Skeletal muscle tissue (tissue), 5 donors: ENCODE measurements at places on chromosomes 12 and 14. TPM values are rescaled to one million over a fixed set of nuclear protein-coding genes. Genes with fewer than 3 reads are reported as not detected.

The EPYC gene
- total RNA-seq = 0.52 TPM

The CCDC196 gene
- total RNA-seq = not detected

The REM2 gene
- under 0.01 TPM for total RNA-seq

The CLEC9A gene
- not detected for total RNA-seq

The TMEM179 gene
- 1.0 TPM for total RNA-seq

The CLEC4E gene
- not detected for total RNA-seq

The CD163 gene
- 23.0 TPM for total RNA-seq

The ZC2HC1C gene
- total RNA-seq = under 0.01 TPM

The INTS13 gene
- total RNA-seq = 23.0 TPM

The CNTN1 gene
- 27.1 TPM for total RNA-seq

The ANAPC7 gene
- 38.6 TPM for total RNA-seq

The TMEM30B gene
- 1.6 TPM for total RNA-seq

The SLC5A8 gene
- under 0.01 TPM for total RNA-seq

The CAPS2 gene
- 6.8 TPM for total RNA-seq

The PELI2 gene
- total RNA-seq = 7.8 TPM

The GALNT16 gene
- 8.4 TPM for total RNA-seq

The KRT6B gene
- total RNA-seq = not detected

The ADSS1 gene
- total RNA-seq = 89.8 TPM

The PLEKHG7 gene
- 0.52 TPM for total RNA-seq

The C3AR1 gene
- total RNA-seq = 7.8 TPM

The PTHLH gene
- 0.52 TPM for total RNA-seq

The AHNAK2 gene
- total RNA-seq = 11.5 TPM

The SIX6 gene
- not detected for total RNA-seq

The SLC17A8 gene
- under 0.01 TPM for total RNA-seq

The RILPL2 gene
- 1.0 TPM for total RNA-seq

The SLC35F4 gene
- total RNA-seq = not detected

The AQP2 gene
- total RNA-seq = not detected

The FAR2 gene
- 12.5 TPM for total RNA-seq

The AMIGO2 gene
- 1.6 TPM for total RNA-seq

The CABP1 gene
- 0.52 TPM for total RNA-seq

The CCDC38 gene
- total RNA-seq = not detected

The IFI27 gene
- total RNA-seq = 1.6 TPM

The FAM181A gene
- total RNA-seq = not detected

The RFC5 gene
- total RNA-seq = 16.7 TPM

The C12orf60 gene
- total RNA-seq = 2.1 TPM

The TMEM121 gene
- 3.1 TPM for total RNA-seq

The SYNDIG1L gene
- total RNA-seq = under 0.01 TPM

The DEGS2 gene
- 0.52 TPM for total RNA-seq

The PPM1H gene
- 4.2 TPM for total RNA-seq

The RNF31 gene
- 33.4 TPM for total RNA-seq

The OTUB2 gene
- total RNA-seq = 1.0 TPM

The IL23A gene
- not detected for total RNA-seq

The LMBR1L gene
- 21.4 TPM for total RNA-seq

The VRTN gene
- total RNA-seq = not detected

The CEBPE gene
- total RNA-seq = under 0.01 TPM

The RNASE3 gene
- total RNA-seq = not detected

The PTPRB gene
- total RNA-seq = 19.3 TPM

The GPR135 gene
- total RNA-seq = 2.6 TPM

The RNFT2 gene
- total RNA-seq = 1.0 TPM

The CBLN3 gene
- under 0.01 TPM for total RNA-seq

The AGAP2 gene
- 2.1 TPM for total RNA-seq

The PLEKHD1 gene
- under 0.01 TPM for total RNA-seq

The NFATC4 gene
- total RNA-seq = 21.4 TPM

The GLRX5 gene
- total RNA-seq = 74.1 TPM

The TROAP gene
- 3.1 TPM for total RNA-seq

The RNU4-1 gene
- total RNA-seq = under 0.01 TPM

The NFE2 gene
- total RNA-seq = 5.2 TPM

The KCNC2 gene
- 0.52 TPM for total RNA-seq

The USP44 gene
- 1.0 TPM for total RNA-seq
